ENCODE measurements at places on chromosomes 16 and 17.

DNA sequence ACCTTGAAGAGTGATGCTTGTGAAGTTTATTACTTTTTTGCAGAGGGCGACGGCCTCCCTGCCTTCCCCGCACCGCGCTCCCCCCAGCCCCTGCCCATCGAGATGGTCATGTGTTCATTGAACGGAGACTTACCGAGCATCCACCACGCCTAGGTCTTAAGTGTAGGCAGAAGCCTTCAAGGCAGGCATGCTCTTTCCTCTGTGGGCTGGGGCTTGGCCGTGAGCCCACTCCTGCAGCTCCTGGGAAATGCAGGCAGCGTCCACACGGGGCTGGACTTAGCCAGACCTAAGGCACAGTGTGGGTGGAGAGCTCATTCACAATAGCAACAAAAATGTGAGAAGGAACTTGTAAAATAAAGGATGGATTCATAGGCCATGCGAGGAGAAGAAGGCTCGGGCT lies 19.2 kb downstream of the RNF213 start:
- DNase-seq, result peak; percentile 59

DNA sequence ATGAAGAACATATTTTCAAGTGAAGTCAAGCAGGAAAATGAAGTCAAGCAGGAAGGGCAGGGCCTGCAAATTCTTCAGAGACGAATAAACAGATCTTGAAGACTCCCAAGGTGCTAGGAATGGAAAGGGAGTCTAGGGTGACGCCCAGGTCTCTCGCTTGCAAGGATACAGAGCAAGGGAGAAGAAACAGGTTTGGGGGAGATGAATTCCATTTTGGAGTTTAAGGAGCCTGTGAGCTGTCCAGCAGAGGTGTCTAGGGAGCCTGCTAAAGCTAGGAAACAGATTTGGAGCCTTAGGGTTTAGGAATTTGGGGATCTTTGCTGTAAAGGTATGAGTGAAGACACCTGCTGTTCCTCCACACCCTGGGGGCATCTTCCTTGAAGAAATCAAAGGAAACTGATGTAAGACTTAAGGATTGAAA lies 2.0 kb upstream of the UNKL start:
- no peak for DNase-seq

- no peak for DNase-seq
Measured at GRCh38 chr16:24156777-24157176, 99.4 kb upstream of the CACNG3 start.

GRCh38 chr16:12420661-12421209 lies 383.0 kb downstream of the CPPED1 start:
- DNase-seq, result no peak

DNA sequence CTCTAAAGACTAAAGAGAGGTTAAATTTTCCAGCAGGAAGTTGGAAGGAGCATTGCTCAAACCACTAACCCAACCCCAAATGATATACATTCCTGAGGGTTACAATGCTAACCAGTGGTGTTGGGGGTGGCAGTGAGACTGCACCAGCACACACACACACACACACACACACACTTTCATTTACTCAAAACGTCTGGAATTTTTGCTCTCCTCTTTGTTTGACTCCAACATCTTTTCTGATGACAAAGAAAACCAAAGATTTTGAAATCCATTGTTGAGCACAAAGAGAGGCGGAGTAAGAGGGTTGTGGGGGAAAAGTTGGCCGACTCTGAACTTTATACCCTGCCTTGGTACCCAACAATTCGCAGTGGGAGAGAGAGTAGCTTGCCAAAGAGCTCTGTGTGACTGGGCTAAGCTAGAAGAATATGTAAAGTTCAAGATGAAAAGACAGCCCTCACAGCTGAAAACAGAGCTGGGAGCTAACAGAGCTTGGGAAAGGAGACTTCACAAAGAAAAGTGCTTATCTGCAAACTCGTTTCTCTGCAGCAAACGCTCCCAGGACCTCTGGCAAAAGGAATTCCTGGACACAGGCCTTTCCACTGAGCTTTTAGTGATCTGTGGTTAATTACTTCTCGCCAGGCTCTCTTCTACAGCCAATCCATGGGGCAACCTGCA lies 426.0 kb upstream of the CDH11 start:
- peak; percentile 60 for DNase-seq

DNA sequence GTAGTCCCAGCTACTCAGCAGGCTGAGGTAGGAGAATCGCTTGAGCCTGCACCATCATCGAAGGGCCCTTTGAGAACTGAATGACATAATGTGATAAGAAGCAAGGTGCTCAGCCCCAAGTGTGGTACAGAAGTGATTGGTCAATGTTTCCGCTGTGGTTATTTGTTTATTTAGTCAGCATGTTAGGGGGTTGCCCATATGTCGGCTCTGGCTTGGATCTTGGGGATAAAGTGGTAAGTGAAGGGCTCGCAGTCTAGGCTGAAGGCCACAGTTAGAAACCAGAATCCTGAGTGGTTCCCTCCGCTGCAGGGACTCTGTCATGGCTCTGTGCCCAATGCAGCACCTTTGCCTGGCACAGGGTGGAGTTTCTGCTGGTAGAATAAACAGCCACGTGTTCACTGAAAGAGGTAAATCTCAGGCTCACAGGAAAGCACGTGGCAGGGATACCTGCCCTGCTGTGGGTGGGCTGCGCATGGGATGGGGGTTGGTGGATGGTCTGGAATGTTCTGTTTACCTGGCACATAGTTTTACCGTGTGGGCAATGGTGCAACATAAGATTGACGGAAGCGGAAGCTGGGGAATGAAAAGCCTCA lies 35.4 kb downstream of the SYT17 start:
- no peak for DNase-seq

GRCh38 chr16:3282103-3282729 lies 1.1 kb upstream of the ZNF263 start:
- DNase-seq, result no peak

GRCh38 chr17:40531051-40531991 lies 29.9 kb upstream of the TNS4 start:
- DNase-seq, result no peak

- no peak for DNase-seq
Measured at GRCh38 chr17:7897090-7897489, 8.5 kb downstream of the CHD3 start.

GRCh38 chr17:81013642-81014041 lies 21.3 kb upstream of the BAIAP2 start:
- DNase-seq, result no peak

GRCh38 chr16:68087688-68088087 lies 2.5 kb downstream of the NFATC3 start:
- no peak for DNase-seq

DNA sequence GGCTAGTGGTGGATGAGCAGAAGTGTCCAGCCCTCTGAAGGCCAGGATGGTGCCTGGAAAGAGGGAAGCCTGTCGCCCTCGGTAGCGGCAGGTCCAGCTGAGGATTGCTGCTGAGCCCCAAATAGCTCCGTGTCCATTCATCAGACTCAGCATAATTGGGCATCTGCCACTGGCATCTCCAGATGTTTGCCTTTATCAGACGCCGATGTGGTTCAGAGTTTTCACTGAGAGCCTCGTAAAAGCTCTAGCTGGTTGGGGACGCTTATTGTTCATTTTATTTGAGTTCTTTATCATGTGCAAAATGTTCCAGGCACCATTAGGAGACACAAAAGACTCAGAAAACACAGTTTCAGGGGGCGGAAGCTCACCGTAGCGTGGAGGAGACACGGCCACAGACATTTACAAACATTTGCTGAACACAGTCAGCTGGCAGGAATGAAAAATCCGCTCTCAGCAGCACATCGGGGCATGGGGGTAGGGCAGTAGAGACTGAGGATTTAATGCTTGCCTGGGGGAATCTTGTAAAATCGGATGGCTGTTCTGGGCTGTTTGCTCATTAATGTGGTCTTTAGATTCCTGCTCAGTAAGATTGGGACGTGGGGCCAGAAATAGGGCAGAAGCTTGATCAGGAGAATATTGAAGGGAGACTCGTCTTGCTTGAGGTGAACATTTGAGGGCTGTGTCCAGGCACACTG lies 41.7 kb downstream of the SMPD3 start:
- DNase-seq, result peak; percentile 22

DNA sequence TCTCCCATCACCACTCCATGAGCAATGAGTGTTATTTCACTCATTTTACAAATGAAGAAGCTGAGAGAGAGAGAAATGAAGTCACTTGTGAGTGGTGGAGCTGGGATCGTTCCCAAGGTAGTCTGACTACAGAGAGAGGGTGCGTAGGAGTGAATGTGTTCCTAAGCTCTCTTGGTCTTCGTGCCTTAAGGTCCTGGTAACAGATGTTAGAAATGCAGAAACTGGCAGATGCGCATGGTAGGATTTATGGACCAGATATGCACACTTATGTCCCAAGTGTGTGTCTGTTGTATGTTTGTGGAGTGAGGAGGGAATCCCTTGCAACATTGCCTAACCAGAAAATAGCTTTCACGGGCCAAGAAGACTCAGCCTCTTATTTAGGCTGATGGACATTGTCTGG lies 93.2 kb upstream of the ZNF469 start:
- DNase-seq, result no peak

GRCh38 chr17:74566132-74566753 lies 1.1 kb downstream of the CD300H start:
- DNase-seq, result no peak

DNA sequence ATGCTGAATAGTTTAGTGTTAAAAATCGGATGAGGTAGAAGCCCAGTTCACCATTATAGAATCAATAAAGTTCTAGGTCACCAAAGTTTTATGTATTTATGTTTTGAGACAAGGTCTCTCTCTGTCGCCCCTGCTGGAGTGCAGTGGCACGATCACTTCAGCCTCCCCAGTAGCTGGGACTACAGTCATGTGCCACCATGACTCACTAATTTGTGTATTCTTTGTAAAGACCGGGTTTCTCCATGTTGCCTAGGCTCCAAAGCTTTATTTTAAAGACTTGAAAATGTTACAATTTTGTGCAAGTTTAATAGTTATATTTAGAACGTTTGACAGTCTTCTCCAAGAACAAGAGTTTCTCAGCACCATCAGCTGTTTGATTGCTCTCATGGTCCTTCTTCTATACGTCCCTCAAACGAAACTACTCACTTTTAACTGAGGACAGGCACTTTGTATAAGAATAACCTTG lies 32.1 kb downstream of the NDE1 start:
- DNase-seq, result peak; percentile 63

- DNase-seq, result no peak
Measured at GRCh38 chr16:57000271-57001025, 11.1 kb downstream of the NLRC5 start.

DNA sequence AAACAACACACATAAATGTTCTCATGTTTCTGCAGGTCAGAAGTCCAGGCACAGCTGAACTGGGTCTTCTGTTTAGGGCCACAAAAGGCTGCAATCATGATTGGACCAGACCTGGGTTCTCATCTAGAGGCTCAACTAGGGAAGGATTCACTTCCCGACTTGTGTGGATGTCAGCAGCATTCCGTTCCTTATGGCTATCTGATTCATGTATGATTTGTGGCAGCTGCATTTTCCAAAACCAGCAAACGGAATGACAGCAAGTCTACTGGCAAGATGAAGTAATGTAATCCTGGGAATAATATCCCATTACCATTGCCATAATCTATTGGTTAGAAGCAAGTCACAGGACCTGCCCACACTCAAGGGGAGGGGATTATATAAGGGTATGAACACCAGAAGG lies 22.1 kb downstream of the CEP112 start:
- no peak for DNase-seq

GRCh38 chr17:4806777-4807604 lies at the start of gene PLD2:
Gene PLD2, plus strand, starts transcription at chr17:4807152. Its CDS starts 621 bp downstream, at chr17:4807773.
- DNase-seq, result no peak

GRCh38 chr17:7215136-7215638 lies 4.4 kb downstream of the DLG4 start:
- DNase-seq, result peak; percentile 83

- DNase-seq, result no peak
Measured at GRCh38 chr17:6627019-6627418, 13.5 kb downstream of the KIAA0753 start.

GRCh38 chr17:35890774-35891155 lies 10.6 kb upstream of the CCL5 start:
- DNase-seq, result no peak

- no peak for DNase-seq
Measured at GRCh38 chr16:12628536-12628935, 175.2 kb downstream of the CPPED1 start.

DNA sequence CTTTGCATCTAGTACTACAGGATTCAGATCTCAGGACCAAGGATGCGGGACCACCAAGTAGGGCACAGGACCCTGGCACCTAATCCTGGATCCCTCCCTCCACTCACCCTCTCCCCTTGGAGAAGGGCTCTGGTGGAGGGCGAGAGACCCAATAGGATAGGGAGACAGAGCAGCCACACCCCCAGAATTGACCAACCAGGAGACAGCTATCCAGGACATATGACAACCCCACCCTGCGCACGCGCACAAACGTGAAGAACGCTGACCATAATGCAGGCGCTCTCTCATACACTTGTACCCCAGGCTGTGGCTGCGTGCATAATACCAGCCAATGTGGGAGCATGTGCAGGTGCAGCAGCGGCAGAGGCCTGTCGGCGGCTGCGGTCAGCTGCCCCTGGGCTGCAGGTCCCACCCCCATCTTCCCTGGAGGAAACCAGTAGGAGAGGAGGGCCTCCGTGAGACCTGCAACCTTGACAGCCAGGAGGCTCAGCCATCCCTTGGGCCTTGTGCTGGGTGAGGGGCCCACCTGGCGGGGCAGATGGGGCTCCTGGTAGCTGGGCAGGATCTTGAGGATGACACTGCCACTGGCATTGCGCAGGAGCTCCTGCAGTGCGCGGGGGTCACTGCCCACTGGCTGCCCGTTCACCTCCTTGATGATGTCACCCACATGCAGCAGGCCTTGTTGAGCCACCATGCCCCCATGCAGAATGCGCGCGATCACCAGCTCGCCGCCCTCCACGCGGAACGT lies 25.4 kb downstream of the MPP2 start:
- DNase-seq, result no peak

DNA sequence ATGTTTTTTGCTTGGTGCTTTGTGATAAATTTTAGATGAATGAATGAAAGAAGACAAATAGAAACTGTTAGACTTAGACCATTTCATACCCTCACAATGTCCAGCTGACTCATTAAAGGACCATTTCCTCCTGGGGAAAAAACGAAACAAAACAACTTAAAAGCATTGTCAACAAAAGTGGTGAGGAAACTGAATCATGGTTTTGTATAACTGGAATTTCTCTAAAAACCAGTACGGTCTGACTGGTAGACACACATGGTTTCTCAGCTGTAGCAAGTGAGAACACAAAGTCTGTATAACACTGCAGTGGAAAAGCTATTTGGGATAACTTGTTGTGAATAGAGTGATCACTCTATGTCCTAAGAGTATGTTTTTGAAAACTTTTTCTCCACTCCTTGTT lies 5.3 kb upstream of the DDX52 start:
- DNase-seq, result no peak

- DNase-seq, result no peak
Measured at GRCh38 chr17:73867056-73867455, 222.8 kb upstream of the SDK2 start.

- DNase-seq, result peak; percentile 23
Measured at GRCh38 chr16:27867122-27868110, 196.1 kb downstream of the GSG1L start.

GRCh38 chr17:74210191-74211140 lies 2.9 kb upstream of the TTYH2 start:
- no peak for DNase-seq

Measured in retinal pigment epithelial cell (primary cell).